ENCODE measurements at places on chromosomes 11 and 22.

- DNase-seq: no peak
These were observed 39.5 kb downstream of the GRAMD1B start for GRCh38 chr11:123469586-123469985.

DNA sequence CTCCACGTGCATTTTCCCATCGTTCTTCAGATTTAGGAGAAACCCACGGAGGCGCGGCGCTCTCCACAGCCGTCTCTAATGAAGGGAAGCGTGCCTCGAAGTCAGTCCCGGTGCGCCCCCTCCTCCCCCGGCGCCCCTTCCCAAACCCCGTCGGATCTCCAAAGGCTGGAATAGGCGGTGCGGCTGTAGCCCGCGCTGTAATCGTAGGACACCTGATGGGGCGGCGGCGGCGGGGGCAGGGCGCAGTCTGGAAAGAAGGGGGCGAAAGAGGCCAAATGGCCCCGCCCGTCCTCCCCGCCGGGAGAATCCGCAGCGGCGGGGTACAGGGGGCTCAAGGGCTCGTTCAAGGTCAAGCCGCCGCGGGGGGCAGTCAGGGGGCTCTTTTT, 1.3 kb downstream of the FAM181B start:
- peak; percentile 59 for DNase-seq

GRCh38 chr11:21564095-21564494, 628.8 kb upstream of the ANO5 start:
- no peak for DNase-seq

DNA sequence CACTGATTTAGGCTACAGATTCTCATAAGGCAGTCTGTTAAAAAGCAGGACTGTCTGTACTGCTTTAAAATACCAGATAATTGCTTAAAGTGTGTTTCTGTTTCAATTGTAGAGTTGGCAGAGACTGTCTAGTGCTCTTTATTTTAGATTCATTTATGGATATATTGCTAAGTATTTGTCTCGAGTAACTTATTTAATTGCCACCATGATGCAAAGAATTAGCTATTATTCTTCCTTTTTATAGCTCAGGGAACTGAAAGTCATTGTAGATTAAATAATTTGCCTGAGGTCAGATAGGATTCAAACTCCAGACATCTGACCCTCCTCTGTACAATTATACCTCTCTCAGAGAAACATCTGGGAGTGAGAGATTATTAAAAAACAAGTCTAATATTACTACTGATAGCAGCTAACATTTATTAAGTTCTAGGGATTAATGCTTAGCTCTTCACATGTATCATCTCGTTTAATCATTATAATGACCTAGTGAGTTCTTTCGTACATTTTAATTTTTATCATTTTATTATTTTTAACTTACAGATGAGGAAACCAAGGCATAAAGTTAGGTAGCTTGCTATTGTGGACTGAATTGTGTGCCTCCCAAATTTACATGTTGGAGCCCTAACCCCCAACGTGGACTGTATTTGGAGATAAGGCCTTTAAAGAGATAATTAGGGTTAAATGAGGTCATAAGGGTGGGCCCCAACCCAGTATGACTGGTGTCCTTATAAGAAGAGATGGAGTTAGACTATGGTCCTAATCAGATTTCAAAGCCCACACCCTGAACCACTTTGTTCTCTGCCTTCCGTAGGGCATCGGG, 19.7 kb upstream of the RAG2 start:
- no peak for DNase-seq

- no peak for DNase-seq
These were observed 118.9 kb upstream of the PARVA start for GRCh38 chr11:12258451-12258850.

- no peak for DNase-seq
These were observed 48.7 kb upstream of the TEAD1 start for GRCh38 chr11:12625438-12626071.

- DNase-seq: no peak
These were observed 1.3 kb upstream of the LIMK2 start for GRCh38 chr22:31210556-31211421.

DNA sequence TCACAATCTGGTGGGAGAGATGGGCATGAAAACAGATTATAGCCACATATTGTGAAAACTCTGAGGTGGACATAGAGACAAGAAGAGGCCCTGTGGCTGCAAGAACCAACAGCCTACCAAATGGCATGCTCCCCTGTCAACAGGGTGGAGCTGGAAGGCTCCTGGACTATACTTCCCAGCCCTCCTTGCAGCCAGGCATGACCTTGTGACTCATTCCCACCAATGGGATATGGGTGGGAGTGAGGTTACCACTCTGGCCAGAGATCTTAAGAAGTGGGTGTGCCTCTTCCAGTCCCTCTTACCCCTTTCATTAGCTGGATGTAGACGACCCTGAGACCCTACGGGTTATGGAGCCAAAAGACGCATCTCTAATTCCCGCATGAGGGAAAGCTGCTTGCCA, 126.4 kb upstream of the ZBED5 start:
- DNase-seq: no peak

- no peak for DNase-seq
These were observed 87.2 kb upstream of the HTATIP2 start for GRCh38 chr11:20275987-20276965.

- DNase-seq: no peak
These were observed 32.0 kb downstream of the TMEM184B start for GRCh38 chr22:38240734-38241252.

- DNase-seq: peak; percentile 82
These were observed 55.5 kb downstream of the CLPB start for GRCh38 chr11:72378704-72379383.

- DNase-seq: peak; percentile 89
These were observed 75.3 kb downstream of the PDE2A start for GRCh38 chr11:72598906-72599305.

DNA sequence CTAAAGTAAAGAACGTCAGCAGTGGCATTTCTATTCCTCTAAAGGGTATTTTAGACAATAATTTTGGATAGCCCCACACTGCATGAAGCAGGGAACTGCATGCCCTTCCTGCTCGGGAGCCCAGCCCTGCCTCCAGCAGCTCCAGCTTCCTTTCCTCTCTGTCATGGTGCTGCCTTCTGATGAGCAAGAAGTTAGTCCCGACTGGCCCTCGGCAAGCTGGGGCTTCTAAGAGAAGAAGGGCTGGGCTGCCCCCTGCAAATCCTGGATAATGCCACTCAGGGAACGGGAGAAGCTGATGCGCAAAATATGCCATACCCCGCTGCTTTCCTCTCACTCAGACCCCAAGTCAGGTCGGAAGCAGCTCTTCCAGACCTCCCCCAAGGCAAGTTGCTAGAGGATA, 296.4 kb downstream of the ETS1 start:
- peak; percentile 34 for DNase-seq

- no peak for DNase-seq
These were observed 259.8 kb upstream of the BLID start for GRCh38 chr11:122375687-122376399.

- DNase-seq: no peak
These were observed 74.5 kb downstream of the AMBRA1 start for GRCh38 chr11:46519351-46519750.

DNA sequence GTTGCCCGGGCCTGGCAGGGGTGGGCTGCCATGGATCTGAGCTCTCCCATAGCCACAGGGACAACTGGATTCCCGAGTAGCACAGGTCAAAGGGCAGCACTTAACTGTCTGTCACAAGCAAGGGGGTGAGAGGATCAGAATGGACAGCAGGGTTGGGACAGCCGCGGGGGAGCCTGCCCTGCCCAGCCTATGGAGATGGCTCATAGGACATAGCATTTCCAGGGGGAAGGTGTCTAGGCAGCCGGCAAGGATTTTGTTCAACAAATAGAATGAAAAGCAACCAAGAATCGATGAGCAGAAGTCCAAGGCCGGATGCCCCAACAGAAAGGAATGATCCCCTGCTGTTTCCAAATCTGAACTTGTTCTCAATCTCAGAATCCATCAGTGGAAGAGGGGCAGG, 92.9 kb downstream of the RPS6KA4 start:
- no peak for DNase-seq

GRCh38 chr11:1671658-1672057, 25.3 kb upstream of the KRTAP5-6 start:
- no peak for DNase-seq

DNA sequence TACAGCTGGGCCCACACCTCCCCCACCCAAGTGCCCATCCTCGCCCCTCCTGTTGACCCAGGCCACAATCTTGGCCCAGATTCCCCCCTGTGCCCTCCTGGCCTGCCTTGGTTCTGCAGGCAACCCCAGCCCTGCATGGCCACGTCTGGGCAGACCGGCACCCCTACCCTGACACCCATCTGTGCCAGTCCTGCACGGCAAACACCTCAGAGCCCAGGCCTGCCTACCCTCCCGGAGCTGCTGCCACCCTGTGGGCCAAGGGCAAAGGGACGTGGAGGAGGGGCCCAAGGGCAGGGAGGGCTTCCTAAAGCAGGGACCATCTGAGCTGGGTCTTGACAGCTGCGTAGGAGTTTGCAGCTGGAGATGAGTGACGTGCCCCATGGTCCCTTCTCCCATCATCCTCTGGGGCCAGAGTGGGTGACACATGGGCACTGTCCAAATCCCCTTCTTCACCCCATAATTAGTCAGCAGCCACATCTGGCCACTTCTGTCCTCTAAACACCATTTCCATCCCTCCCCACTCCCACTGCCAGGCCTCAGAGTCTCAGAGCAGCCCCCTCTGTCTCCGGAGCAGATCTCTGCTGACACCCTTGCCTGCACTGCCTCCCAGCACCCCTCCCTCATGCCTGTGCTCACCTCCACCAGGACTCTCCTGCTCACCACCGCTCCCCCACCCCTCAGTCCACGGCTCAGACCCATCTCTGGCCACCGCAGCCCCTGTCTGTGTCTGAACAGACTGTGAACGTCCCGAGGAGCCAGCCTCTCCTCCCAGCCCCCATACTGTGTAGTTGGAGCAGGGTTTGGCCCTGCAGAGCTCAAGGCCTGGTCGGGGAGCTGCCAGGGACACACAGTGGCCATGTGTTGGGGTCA, 35.6 kb upstream of the PPARA start:
- DNase-seq: no peak

DNA sequence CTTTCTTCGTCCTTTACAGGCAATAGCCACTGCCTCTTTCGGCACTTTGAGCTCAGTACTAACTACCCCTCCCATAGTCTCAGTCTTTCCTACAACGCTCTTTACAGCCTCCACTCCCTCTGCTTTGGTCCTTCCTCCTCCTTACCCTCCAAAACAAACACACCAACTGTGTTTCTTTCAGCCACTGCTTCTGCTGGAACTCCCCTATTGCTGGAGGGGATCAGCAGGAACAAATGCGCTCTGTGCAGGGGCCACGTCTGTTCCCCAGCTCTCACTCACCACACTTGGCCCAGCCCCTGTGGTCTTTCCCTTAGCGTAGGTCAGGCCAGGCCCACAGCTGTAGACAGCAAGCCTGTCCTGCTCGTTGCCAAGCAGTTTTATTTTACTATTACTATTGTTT, 42.3 kb downstream of the PC start:
- DNase-seq: no peak

- DNase-seq: no peak
These were observed 97.7 kb upstream of the TOP3B start for GRCh38 chr22:22080270-22080669.

DNA sequence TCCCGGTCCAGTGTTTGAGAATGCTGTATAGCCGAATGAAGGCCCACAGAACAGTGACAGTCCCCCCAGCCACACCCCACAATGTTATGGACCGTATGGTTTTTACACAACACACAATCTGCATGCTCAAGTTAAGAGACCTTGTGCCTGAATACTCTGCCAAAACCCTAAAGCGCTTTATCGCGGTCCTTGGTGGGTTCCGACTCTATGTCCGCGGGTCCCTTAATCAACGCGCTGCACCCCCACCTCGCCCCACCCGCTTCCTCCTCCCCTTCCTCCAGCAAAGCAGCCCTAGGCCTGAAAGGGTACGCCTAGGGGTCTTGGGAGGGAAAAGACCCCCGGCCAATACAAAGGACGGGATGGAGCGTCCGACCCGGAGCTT, 442 bp downstream of the COPB1 start:
- peak; percentile 30 for DNase-seq

DNA sequence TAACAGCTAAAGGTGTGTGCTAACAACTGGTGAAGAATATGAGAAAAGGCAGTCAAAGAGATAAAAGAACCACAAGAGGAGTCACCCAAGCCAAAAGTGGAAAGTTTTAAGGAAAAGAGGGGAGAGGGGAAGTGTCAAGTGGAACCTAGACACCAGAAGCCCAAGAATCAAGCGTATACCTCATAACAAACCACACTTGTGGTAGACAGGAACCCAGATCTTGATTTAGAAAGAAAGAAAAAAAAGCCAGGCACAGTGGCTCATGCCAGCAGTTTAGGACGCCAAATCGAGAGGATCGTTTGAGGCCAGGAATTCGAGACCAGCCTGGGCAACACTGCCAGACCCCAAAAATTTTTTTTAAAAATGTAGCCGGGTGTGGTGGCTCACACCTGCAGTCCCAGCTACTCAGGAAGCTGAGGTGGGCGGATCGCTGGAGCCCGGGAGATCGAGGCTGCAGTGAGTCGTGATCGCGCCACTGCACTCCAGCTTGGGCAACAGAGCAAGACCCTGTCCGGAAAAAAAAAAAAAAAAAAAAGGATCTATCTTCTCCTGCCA, 877 bp downstream of the SLC25A17 start:
- DNase-seq: peak; percentile 47

DNA sequence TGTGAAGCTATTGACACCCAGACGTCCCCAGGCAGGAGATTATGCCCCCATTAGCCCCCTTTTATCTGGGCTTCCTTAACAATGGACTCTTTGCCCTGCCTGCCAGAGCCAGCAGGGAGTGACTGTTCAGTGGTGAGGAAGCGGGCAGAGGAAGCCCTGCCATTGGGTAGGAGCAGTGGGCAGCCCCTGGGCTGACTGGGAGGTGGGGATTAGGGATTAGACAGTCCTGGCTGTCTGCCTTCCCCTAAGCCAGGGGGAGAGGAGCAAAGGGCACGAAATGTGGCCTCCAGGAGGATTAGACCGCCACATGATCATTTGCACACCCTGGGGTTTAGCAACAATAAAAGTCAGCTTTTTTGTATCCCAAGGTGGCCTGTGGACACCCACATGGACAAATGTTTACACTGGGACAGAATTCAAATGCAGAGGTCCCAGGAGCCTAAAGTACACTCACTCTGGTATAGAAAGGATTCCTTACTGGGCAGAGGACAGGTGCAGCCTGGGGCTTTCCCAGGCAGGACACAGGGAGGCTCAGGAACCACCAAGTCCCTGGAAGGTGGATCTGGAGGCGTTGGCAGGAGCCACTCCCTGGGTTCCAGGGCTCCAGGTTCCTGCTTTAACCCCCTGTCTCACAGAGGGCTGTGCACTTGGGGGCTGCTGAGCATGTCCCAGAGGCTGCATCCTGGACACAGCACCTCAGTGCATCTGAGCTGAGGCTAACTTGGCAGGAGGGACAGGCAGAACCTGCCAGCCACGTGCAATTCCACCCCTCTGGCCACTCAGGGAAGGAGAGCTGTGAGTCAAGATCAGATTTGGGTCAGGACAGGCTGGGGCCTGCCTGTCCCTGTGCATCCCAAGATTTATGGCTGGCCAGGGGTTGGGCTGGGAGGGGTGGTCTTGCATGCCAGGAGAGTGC, 2.1 kb downstream of the PNPLA3 start:
- DNase-seq: peak; percentile 21

All from right cardiac atrium (tissue), 5 donors.